ENCODE measurements at places on chromosomes 6 and 20.

DNA sequence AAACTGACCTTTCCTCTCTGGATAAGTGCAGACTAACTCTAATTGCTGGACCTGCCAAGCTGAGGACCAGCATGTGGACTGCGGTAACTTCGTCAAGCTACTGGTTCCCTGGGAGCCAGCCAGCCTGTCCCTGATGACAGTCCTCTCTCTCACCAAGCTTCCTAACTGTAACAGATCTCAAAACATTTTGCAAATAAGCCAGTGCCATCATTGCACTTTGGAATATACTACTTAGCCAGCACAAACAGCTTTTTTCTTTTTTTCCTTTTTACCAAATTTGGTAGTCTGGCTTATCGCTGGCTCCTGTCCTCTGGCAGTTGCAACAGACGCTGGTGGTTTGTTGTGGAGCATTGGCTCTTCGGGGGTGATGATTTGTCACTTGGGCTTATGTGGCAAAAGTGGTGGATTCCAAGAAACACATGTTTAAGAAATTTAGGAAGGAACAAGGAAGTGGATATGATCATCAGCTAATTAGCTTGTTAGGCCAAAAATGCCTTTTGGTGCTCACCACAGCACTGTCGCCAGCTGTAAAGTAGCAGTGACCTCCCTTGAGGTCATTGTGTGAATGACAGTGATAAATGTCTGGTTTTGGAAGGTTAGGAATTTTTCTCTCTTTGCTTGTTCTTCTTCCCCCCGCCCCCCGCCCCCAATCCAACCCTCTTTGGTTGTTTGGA lies 171.7 kb downstream of the CLIC5 start:
- no peak for DNase-seq

GRCh38 chr6:53115741-53116140 lies 32.9 kb downstream of the GCM1 start:
- no peak for DNase-seq

- peak; percentile 25 for DNase-seq
Measured at GRCh38 chr20:9616833-9617461, 102.6 kb downstream of the LAMP5 start.

GRCh38 chr20:47262365-47263013 lies 94.0 kb downstream of the ZMYND8 start:
- DNase-seq = no peak

- DNase-seq = no peak
Measured at GRCh38 chr6:148611213-148611612, 135.6 kb upstream of the UST start.

DNA sequence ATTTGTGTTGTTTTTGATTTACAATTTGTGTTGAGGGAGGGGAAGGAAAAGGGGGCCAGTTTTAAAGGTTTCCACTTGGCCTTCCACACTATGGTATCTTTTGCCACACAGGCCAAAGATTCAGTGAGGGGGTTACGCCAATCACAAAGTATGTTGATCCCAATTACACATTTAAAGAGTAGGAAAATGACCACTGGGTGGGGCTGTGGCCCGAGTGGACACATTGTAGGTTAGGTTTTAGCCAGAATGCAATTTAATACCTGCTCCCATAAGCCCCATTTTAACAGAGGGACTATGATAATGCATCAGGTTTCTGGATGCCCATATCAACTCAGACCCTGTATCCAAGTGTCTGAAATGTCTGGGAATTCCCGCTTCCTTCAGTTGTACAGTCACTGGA lies 15.6 kb downstream of the VGLL2 start:
- DNase-seq = no peak

GRCh38 chr20:48818031-48818370 lies 9.8 kb downstream of the PREX1 start:
- DNase-seq = no peak

- no peak for DNase-seq
Measured at GRCh38 chr6:157634546-157634945, 188.5 kb upstream of the SNX9 start.

GRCh38 chr6:158027590-158028285 lies 46.1 kb downstream of the SYNJ2 start:
- DNase-seq = no peak

DNA sequence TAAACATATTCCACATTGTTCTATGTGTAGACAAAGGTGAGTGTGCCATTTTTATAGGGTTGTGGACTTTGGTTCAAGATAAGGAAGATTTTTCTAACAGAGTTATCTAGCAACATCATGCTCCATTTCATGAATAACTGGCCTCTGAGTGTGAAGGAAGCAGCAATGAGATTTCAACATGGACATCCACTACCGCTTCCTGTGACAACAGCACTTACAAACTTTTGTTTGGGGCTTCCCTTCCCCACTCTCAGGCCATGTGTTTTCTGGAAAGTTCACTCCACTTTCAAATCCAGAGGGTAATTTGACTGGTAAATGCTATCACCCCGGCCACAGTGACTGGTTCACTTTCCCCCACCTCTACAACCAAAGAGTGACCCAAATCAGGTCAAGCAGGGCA lies 38.1 kb upstream of the PROKR2 start:
- DNase-seq = no peak

GRCh38 chr6:134341999-134342567 lies 24.2 kb upstream of the SGK1 start:
- DNase-seq = no peak

- no peak for DNase-seq
Measured at GRCh38 chr6:155013457-155013876, 18.4 kb downstream of the TIAM2 start.

DNA sequence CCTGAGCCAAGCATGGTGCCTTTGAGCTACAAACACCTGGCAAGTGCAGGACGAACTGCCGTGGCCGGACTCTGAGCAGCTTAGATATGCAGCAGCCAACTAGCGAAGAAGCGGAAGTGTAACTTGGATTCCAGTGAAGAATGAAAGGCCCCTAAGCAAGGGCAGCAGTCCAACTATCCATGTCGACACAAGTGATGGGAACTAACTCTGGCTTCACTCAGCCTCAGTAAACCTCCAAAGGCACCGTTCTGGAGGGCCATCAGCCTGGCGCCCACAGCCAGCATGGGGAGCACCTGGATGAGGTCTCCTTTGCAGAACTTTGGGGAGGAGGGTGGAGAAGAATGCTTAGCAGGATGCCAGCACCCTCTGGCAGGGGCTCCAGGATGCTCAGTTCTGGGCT lies 78.4 kb upstream of the MLN start:
- no peak for DNase-seq

DNA sequence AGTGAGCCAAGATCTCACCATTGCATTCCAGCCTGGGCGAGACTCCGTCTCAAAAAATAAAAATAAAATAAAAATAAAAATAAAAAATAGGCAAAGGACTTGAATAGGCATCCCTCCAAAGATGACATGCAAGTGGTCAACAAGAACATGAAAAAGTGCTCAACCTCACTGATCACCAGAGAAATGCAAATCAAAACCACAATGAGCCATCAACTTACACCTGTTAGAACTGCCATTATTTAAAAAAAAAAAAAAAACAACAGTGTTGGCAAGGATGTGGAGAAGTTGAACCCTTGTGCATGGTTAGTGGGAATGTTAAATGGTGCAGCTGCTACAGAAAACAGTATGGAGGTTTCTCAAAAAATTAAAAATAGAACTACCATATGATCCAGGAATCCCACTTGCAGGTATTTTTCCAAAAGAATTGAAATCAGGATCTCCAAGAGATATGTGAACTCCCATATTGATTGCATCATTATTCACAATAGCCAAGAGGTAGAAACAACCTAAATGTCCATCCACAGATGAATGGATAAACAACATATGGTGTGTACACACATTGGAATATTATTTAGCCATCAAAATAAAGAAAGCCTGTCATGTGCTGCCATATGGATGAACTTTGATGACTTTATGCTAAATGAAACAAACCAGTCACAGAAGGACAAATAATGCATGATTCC lies 2.8 kb downstream of the C20orf203 start:
- no peak for DNase-seq

- DNase-seq = no peak
Measured at GRCh38 chr6:40506954-40507353, 80.2 kb downstream of the LRFN2 start.

GRCh38 chr20:38573413-38573812 lies 7.6 kb upstream of the ADIG start:
- no peak for DNase-seq

- no peak for DNase-seq
Measured at GRCh38 chr6:126477678-126478077, 137.8 kb downstream of the CENPW start.

DNA sequence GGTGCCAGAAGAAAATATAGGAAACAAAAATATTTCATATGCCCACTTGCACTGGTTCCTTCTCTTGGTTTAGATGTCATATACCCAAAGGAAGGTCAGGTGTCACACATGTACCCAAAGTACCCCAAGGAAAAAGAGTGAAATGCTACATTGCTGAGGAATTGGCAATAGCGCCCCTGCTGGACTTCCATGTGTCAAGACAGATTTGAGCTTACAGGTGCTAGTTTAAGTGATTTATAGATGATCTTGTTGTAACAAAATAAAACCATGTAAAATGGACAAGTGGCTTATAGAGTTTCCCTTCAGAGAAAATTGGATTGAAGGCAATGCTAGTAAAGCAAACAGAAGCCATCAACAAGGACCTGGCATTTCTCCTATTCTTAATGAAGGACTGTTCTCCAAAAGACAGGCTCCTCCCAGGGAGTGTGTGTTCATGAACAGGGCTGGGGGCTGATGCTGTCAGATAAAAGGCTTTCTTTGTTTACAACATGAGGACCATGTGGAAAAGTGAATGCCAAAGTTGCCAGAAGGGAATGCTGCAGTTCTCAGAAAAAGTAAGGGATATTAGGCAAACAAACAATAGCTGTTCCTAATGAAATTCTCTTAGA lies 64.3 kb upstream of the PAK5 start:
- no peak for DNase-seq

DNA sequence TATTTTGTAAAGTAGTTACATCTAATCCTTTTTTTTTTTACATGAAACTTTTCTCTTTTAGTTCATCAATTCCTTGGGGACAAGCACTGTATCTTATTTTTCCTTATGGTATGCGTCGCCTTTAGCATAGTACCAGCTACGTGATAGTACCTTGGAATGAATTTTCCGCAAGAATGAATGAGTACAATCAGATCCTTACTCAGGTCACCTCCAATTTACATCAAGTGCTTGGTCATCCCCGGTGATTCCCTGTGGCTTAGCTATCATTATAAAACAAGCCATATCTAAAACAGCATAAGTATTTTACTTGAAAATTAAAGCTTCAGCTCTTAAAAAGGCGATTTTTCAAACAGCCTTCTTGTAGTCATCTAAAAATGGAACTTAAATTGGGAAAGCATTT lies 680.4 kb upstream of the MAP3K7 start:
- DNase-seq = no peak

GRCh38 chr6:156336089-156336488 lies 441.1 kb upstream of the ARID1B start:
- DNase-seq = no peak

- no peak for DNase-seq
Measured at GRCh38 chr20:10352934-10353824, 80.8 kb downstream of the MKKS start.

GRCh38 chr6:98514073-98514720 lies 320.2 kb upstream of the POU3F2 start:
- no peak for DNase-seq

DNA sequence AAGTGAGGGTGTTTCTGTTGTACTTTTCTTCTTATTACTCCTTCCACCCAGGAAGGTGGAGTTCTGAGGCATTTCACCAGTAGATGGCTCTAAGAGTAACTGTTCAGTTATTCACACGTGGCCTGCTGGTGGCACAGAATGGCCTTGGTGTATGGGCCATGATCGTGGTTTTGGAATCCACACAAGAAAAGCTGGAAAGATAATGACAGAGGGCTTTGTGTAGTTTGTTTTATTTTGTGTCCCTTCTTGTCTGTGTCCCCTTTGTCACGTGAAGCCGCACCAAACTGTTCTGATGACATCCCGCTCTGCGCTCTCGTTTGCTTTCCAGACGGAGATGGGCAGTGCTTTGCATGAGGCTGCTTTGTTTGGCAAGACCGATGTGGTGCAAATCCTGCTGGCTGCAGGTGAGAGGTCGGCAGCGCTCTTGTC lies 93.4 kb downstream of the ANKS1A start:
- DNase-seq = no peak

GRCh38 chr6:161104966-161105365 lies 113.4 kb downstream of the MAP3K4 start:
- DNase-seq = no peak

- no peak for DNase-seq
Measured at GRCh38 chr6:161139766-161140553, 133.9 kb downstream of the AGPAT4 start.

DNA sequence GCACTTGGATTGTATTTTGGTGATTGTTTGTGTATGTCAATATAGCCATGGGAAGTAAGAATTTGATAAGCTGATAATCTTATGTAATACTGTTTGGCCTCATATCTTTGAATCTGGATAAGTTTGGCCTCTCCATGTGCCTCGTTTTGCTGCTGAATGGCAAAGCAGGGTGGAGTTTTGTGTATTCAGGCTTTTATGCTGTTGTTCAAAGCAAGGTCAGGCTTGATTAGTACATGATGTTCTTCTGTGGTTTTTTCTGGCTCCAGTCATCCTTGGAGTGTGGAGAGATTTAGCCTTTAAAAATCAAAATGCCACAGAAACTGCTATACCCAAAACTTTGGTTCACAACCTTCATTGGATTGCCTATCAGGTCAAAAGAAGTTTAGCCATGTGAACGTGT lies 728.9 kb upstream of the GJE1 start:
- no peak for DNase-seq

- no peak for DNase-seq
Measured at GRCh38 chr6:109315341-109316110, 66.7 kb downstream of the CD164 start.

GRCh38 chr6:7921046-7921445 lies 10.5 kb upstream of the TXNDC5 start:
- no peak for DNase-seq

DNA sequence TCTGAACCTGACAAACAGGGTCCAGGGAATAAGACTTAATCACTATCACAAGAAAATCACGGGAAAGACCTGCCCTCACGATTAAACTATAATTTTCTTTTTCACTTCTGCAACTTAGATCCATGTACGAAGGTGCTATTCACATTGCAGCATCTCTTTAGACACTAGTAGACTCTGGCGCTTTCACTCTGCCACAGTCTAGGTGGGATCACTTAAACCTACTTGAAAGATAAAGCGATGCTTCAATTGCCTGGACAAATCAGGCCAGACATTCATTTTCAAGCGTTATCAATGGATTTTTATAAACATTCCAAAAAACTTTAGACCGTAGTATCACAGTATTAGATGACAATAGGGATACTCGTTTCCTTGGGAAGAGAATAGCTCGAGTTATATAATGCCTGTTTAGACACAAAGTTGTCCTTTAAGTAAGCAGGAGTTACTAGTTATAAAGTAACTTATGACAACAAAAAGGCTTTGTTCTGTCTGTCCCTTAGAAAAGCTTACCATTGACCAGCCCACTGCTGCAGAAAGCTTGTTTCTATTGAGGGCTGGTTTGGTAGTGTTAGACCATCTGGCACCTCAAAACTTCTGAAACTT lies 367.3 kb downstream of the UTRN start:
- no peak for DNase-seq

DNA sequence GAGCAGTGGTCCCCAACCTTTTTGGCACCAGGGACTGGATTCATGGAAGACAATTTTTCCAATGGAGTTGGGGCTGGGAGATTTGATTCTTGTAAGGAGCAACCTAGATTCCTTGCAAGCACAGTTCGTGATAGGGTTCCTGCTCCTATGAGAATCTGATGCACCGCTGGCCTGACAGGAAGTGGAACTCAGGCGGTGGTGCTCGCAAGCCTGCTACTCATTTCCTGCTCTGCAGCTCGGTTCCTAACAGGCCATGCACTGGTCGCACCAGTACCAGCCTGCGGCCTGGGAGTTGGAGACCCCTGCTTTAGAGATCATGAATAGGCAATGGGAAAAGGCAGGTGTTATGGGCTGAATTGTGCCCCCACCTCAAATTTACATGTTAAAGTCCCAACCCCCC lies 131.2 kb downstream of the PFDN4 start:
- no peak for DNase-seq
